ENCODE measurements at places on chromosomes 5 and 9.

DNA sequence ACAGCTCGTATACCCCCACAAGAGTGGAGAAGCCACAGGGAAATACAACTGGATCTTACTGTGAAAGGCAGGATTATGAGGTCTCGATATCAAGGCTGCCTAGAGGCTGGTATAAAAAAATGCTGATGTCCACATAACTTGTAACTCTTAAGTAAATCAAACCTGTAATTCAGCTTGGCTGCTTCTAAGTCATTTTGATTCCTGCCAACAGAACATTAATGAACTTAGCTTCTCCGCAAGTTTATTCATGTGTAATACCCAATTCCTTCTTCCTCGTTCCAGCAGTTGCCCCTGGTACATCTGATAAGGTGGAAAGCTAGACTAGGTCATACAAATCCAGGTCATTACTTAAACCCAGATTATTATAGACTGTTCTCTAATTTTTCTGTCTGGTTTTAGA lies 16.4 kb upstream of the SMIM15 start:
- no peak for DNase-seq

- DNase-seq = no peak
Measured at GRCh38 chr9:133823189-133824105, 85.3 kb upstream of the SARDH start.

- no peak for DNase-seq
Measured at GRCh38 chr5:111238431-111239225, 14.4 kb downstream of the CAMK4 start.

DNA sequence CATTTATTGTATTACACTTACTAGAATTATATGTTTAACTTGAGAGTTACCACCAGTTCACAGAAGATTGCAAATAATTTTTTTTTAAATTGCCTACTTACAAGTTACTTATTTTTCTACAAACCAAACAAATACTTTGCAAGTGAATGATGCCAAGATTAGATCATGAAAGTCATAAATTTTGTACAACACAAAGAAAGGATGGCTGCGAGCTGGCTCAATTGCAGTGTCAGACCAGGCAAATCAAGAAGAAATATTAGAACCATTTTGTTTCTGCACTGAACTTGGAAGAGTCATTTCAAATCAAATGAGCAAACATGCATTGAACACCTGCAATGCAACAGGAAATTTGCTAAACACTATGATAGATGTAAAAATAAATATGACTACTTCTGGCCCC lies 97.3 kb downstream of the PLCXD3 start:
- no peak for DNase-seq

DNA sequence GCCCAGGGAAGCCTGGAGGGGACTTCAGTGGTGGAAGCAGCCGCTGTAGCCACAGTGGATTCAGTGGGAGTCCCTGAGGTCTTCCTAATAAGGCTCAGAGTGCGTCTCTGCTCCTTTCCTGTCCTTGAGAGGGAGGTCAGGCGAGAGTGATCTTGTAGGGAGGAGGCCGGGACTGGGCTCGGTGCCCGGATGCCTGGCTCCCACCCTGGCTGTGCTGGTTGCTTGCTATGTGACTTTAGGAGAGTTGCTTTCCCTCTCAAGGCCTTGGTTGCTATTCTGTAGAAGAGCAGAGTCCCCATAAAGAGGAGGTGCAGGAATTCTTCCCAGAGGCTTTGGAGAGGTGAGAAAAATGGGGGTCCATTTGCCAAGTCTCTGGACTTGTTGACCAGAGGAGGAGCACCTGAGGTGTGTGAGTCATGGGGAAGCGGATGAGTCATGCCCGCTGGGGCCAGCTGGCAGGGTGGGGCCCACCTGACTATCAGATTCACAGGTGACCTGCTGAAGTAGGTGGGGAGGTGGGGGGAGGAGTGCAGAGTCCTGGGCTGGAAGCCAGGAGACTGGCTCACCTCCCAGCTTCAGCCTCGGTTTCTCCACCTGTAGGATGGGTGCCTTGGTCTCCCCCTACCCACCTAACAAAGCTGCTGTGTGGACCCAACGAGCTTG lies 13.8 kb downstream of the GSN start:
- no peak for DNase-seq

GRCh38 chr5:80067016-80067415 lies 31.9 kb downstream of the THBS4 start:
- DNase-seq = no peak

GRCh38 chr5:178387061-178387855 lies 154.7 kb upstream of the PHYKPL start:
- DNase-seq = no peak

All from stimulated activated CD4-positive, alpha-beta T cell treated with anti-CD3 and anti-CD28 coated beads, Interleukin-2, amount 100 ng/mL, for 4 hours (primary cell).